M059J (cell line): ENCODE measurements at places on chromosomes 7 and 10.

DNA sequence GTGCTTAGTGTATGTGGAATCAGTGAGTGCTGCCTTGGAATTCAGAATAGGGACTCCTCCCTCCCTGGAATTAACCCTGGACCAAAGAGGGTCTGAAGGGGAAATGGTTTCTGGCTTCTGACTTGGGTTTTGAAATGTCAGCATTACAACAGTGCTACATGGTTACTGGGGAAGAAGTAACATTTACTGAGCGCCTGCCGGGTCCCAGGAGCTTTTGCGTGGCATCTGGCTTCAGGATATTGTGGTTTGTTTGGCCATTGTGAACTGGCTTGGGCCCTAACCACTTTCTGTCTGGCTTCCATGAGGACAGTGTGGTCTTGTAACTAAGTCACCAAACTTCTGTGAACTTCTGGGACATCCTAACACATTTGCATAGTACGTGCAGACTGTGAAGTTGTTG lies 21.3 kb downstream of the TSPAN15 start:
- peak; percentile 73 for DNase-seq

GRCh38 chr7:24755541-24756407 lies 1.5 kb downstream of the GSDME start:
- peak; percentile 93 for DNase-seq

- DNase-seq: peak; percentile 76
Observed at GRCh38 chr10:97399843-97400545, 1.1 kb downstream of the RRP12 start.

GRCh38 chr7:156123362-156123761 lies 311.1 kb upstream of the SHH start:
- DNase-seq: no peak

- DNase-seq: no peak
Observed at GRCh38 chr10:78764436-78764835, 304.3 kb upstream of the ZMIZ1 start.

DNA sequence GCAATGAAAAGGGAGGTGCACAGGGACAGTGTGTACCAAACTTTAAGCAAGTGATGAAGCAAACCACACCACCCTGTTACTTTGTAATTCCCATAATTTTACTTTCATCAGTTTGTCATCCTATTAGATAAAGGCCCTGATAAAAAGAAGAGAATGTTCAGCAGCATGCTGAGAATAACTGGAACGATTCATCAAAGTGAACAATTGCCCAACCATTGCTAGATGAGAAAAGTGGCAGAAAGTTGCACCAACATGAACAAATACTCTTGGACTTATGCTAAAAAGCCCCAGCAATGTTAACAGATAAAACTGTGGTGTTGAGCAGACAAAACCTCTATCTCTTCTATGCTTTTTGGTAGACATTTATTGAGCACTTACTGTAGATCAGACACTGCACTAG lies 75.5 kb upstream of the PCGF5 start:
- no peak for DNase-seq
